ENCODE measurements at places on chromosomes 1 and 21.

- no peak for DNase-seq
Observed at GRCh38 chr1:212217633-212218032, 67.6 kb upstream of the PPP2R5A start.

- no peak for DNase-seq
Observed at GRCh38 chr1:7871136-7871535, 18.3 kb upstream of the UTS2 start.

GRCh38 chr1:172510479-172510878 is 22.5 kb upstream of the SUCO start:
- DNase-seq, result no peak

GRCh38 chr21:19461481-19462205 is 1058.1 kb upstream of the TMPRSS15 start:
- DNase-seq, result no peak

GRCh38 chr1:8878448-8878697 is at the start of gene ENO1:
ENO1 (minus strand) TSS chr1:8878686; CDS start chr1:8874908, 3,778 bp downstream.
- no peak for DNase-seq

All from SK-N-SH (cell line).